ENCODE measurements at places on chromosomes 16 and 17.

GRCh38 chr17:74512036-74512435 is 19.2 kb downstream of the CD300LB start:
- DNase-seq = no peak

DNA sequence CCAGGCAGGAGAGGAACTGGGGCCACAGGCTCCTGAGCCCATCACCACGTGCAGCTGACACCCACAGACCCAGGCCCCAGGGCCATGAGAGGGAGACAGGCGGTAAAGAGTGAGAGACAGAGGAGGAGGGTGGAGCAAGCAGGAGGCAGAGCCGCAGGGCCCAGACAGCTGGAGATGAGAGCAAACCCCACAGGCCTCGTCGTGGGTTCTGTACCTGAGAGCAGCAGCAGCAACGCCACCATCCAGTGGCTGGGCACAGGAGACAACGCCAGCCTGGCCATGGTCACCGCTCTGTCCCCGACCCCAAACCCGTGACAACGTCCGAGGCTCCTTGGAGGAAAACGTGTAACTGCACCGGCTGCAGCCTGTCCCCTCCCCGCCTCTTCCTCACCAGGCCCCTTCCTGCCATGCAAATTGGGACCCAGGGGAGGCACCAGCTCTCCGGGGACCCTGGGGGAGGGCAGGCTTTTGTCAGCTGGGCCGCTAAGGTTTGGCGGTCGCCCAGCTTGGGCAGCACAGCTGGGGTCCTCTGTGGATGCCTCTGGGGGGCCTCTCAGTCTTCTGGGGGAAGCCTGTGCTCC is at the start of gene CD79B:
TSS of gene CD79B (minus strand) at position 351 of the 581 bp plus-strand sequence. CDS start at position 281, 70 bp downstream.
- no peak for DNase-seq

DNA sequence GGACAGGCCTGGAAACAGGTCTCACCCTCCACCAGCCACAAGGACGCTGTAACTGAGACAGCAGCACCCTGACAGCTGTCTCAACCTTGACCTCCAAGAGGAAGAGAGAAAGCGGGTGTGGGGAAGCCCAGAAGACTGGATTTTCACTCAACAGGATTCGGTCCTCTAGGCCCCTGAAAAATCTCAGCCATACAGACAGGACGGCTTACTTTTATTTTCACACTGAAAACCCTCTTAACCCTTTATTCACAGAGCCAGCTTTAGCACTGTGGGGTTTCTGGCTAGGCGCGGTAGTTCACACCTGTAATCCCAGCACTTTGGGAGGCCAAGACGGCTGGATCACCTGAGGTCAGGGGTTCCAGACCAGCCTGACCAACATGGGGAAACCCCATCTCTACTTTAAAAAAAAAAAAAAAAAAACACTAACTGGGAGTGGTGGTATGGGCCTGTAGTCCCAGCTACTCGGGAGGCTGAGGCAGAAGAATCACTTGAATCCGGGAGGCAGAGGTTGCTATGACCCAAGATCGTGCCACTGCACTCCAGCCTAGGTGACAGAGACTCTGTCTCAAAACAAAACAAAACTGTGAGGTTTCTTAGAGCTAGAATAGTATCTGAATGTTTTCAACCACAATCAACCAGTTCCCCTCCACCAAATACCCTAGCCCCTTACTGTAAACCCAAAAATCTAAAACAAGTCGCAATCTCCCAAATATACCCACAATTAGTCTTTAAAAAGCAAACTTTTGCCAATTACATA is 5.3 kb downstream of the ANKRD11 start:
- DNase-seq = no peak

DNA sequence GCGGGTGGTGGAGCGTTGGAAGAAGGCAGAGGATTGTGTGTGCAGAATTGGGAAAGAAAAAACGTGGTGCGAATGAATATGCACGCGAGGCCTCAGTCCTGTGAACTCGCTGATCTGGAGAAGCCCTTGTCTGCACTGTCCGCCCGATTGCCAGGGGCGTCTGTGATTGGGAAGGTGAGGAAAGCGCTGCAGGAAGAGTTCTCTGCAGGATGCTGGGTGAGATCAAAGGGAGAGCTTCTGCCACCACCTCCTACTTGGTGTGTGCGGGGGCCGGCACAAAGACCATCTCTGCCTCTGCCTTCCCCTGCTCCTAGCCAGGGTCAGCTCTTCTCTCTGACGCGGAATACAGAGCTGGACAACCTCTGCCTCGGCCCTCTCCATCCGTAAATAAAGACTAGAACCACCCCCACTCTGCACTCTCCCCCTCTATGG is 841 bp upstream of the RAB5C start:
- DNase-seq = no peak

GRCh38 chr17:63925615-63926014 is 6.5 kb downstream of the CD79B start:
- DNase-seq = no peak

DNA sequence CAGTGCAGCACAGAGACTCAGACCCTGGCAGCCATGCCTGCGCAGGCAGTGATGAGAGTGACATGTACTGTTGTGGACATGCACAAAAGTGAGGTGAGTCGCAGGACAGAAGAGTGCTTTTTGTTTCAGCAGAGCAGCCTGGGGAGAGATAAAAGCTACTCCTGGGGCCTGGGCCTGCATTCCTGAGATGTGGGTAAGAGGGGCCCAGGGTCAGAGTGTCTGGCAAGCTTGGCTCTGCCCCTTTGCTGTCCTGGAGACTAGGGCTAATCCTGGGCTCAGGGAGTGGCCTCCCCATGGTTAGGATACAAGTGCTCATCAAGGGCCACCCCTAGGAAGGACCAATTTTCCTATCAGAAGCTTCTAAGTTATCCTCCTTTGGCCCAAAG is 4.8 kb upstream of the ERBB2 start:
- DNase-seq = no peak

GRCh38 chr16:84820771-84821170 is 986 bp downstream of the CRISPLD2 start:
- DNase-seq = no peak

DNA sequence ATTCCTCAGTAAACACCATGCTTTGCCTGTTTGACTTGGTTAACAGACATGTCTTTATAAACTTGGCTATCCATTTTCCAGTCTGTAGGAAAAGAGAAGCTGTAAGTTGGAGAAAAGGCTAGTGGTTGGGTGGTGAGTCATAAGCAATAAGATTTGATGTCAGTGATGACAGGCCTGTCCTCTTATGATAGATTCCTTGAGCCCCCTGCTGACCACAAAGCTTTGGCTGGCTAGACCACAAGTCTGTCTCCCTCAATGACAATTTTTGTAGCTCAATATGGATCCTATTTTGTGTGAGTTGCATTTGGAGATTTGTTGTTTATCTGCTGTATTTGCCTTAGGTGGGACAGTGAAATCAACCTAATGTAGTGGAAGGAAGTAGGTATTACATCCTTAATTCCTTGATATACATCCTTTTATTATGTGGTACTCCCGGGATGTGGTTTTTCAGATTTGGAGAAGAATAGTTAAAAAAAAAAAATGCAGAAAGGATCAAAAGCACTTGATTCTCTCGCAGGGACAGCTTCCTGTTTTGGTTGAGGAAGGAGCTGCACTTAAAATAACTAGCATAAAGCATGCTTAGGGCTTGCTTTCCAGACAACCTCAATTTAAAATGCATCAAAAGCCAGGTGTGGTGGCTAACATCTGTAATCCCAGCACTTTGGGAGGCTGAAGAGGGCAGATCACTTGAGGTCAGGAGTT is 67.4 kb downstream of the SIAH1 start:
- no peak for DNase-seq

DNA sequence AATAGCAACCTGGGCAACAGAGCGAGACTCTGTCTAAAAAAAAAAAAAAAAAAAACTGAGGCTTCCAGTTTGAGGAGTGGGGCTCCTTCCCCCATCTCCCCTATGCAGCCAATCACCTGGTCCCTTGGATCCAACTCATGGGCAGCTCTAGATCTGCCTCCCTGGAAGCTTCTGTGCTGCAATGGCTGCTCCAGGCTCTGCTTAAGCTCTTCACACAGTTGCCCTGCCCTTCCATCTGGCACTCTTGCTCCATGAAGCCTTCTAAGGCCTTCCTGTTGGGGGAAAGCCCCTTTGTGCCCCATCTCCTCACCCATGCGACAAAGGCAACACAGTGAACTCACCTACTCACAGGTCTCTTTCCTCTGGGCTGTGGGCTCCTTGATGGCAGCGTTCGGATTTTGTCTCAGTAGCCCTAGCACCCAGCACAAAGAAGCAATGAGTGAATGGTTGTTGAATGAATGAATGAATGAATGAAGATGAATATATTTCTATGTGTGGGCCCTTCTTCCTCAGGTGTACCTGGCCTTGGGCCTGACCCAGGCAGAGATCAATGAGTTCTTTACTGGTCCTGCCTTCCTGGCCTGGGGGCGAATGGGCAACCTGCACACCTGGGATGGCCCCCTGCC is 1.9 kb downstream of the NAGLU start:
- DNase-seq = no peak

- peak; percentile 61 for DNase-seq
Measured at GRCh38 chr17:17877529-17878358, 41.0 kb upstream of the SREBF1 start.

DNA sequence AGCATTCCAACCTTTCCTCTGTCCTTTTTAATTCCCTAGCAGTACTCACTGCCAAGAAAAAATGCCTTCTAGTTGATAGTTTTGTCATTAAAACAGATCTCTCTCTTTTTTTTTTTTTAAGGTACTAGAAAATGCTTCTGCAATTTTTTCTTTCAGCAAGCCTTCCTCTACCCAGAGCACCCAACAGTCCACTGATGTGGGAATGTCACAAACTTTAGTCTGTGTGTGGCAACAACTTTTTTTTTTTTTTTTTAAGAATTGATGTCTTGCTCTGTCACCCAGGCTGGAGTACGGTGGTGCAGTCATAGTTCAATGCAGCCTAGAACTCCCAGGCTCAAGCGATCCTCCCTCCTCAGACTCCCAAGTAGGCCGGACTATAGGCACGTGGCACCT is 34.7 kb downstream of the CDRT15 start:
- DNase-seq = no peak

GRCh38 chr16:9077091-9077809 is 14.2 kb upstream of the HAPSTR1 start:
- DNase-seq = no peak

- no peak for DNase-seq
Measured at GRCh38 chr16:55651841-55652824, 3.7 kb upstream of the SLC6A2 start.

DNA sequence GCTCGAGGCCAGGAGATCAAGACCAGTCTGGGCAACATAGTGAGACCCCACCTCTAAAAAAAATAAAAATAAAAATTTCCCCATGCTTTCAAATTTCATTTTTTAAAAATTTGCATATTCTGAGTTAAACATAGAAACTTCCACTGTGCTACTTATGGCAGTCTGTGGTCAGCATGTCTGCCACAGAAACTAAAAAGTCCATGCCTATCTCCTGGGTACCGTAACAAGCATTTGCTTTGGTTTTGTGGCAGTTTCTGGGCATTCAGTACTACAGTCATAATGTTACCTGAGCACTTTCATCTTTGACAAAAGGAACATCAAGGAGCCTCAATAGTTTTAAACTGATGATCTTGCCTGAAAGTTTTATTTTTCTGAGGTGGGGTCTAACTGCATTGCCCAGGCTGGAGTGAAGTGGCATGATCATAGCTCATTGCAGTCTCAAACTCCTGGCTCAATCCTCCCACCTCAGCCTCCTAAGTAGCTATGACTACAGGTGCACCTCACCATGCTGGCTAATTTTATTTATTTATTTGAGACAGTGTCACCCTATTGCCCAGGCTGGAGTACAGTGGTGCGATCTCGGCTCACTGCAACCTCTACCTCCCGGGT is 13.2 kb upstream of the ITGA2B start:
- no peak for DNase-seq

DNA sequence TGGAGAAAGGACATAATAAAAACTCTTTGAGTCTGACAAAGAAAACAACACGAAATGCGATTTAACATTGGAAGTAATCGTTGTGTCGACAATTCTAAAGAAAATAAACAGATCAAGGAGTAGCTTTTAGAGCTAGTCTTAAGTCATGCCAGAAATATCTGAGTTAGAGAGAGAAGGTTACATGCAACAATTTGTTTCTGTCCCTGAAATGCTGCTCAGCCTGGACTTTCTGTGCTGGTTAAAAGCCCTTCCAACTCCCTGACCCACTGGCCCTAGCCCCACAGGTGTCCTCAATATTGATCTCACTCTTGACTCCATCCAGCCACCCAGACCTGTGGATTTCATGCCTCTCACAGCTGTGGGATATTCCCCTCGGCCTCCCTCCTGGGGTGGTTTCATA is 33.2 kb upstream of the TEX2 start:
- DNase-seq = no peak

DNA sequence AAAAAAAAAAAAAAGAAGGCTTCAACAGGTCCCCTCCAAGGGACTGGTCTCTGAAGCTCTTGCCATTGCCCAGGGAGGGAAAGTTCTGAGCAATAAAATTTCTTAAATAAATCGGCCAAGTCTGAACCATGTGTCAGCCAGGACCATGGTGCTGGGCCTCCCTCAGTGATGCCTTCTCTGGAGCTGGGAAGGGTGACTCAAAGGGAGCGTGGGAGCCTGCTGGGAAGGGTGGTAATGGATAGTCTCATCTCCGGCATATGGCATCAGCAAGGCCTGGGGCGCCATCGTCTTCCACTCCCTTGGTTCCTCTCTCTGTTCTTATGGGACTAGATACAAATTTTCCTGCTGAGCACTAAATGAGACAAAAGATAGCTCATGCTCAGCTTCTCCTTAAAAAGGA is 2.3 kb downstream of the VKORC1 start:
- DNase-seq = no peak

DNA sequence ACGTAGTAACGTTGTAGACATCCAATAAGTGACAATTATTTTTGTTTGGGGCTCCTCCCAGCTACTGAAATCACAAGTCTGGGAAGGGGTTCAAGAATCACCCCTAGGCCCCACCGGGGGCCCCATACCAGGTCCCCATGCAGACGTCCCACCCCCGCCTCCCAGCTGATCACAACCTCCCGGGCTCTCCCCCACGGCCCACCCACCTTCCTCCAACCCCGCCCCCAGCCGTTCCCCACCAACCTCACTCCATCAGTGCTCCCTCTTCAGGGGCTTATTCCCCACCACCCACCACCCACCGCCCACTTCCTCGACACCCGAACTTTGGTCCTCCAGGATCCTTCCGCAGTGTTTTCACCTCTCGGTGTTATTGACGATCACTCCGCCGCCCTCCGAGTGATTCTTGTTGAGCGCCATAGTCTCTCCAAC is 240 bp downstream of the WBP2 start:
- no peak for DNase-seq

GRCh38 chr17:20063665-20064648 is 54.8 kb downstream of the SPECC1 start:
- DNase-seq = peak; percentile 84

GRCh38 chr17:57357830-57358430 is 101.6 kb downstream of the MSI2 start:
- no peak for DNase-seq

- no peak for DNase-seq
Measured at GRCh38 chr16:78608305-78608776, 508.9 kb downstream of the WWOX start.
